Gastrocnemius medialis (tissue), 4 donors: ENCODE measurements at places on chromosomes 7 and 10.

- no peak for DNase-seq
- H3K4me1 ChIP-seq: no peaks in the 10 kb centered on the region
- H3K27me3 ChIP-seq: no peaks in the 10 kb centered on the region
- H3K36me3 ChIP-seq: no peaks in the 10 kb centered on the region
- H3K27ac ChIP-seq: no peak overlapping the region
- no peak overlapping the region for H3K4me3 ChIP-seq
Measured at GRCh38 chr7:126774077-126774476, 478.7 kb downstream of the GRM8 start.

DNA sequence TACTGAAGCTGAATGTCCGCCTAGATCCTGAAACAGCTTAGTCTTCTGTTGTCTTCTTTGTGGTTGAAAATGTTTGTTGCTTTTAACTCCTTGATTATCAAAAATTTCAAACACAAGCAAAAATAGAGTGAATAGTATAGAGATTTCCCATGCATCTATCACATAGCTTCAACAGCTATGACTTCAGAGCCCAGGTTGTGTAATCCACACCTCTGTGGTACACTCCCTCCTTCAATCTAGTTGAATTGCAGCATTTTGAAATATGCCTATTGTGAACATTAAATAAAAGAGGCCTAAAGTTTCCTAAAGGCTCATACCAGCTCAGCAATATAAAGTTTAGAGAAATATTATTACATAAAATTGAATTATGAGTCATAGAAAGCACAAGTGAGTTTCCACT, 204.7 kb upstream of the HDAC9 start:
- no peak for DNase-seq
- H3K36me3 ChIP-seq: no peaks in the 10 kb centered on the region
- H3K4me1 ChIP-seq: no peaks in the 10 kb centered on the region
- H3K27ac ChIP-seq: no peak overlapping the region
- H3K27me3 ChIP-seq: no peaks in the 10 kb centered on the region

DNA sequence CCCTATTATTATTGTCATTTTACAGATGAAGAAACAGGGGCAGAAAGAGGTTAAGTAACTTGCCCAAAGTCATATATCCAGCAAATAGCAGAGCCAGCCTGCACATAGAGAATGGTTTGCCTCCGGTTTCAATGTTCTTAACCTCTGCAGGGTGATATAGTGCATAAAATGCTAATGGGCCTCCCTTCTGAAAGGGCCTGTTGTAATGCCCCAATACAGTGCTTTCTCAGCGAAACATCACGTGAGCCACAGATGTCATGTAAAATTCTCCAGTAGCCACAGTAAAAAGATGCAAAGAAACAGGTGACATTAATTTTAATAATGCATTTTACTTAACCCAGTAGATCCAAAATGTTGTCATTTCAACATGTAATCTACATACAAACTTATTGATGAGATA, 38.1 kb downstream of the LRGUK start:
- H3K4me3 ChIP-seq: no peak overlapping the region
- H3K4me1 ChIP-seq: no peaks in the 10 kb centered on the region
- DNase-seq: no peak
- H3K36me3 ChIP-seq: no peaks in the 10 kb centered on the region
- H3K27me3 ChIP-seq: no peaks in the 10 kb centered on the region

DNA sequence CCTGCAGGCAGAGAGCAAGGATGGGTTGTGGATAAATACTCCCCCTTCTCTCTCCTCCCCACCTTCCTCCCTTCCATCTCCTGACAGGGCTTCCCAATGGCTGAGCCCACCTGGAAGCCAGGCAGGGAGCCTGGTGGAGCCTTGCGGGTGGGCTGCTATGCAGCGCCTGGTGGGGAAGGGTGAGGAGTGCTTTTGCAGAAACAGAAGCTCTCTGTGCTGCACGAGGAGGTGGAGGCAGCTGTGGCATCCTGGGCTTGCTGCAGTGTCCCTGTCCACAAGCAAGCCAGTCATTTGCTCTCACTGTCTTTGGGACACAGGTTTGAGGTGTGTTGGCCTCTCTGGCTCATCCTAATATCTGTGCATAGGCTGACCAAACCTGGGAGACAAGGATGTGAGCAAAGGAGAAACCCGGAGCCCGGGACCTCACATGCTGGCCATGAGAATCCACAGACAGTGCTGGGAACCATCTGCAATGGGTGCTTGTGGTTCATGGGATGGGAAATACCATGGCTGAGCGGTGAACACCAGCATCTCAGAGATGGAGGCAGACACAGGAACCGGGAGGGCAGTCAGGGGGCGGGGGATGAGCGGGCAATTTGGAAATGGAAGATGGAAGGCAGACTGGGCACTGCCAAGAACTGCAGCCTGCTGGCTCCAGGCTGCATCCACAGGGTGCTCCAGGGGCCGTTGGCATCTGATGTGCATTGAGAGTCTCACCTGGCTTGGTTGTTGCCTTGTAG, 364.2 kb downstream of the GLRX3 start:
- no peaks in the 10 kb centered on the region for H3K36me3 ChIP-seq
- DNase-seq: no peak
- H3K27ac ChIP-seq: no peak overlapping the region

GRCh38 chr10:106793617-106794016, 370.9 kb downstream of the SORCS1 start:
- no peak overlapping the region for H3K4me3 ChIP-seq
- no peak overlapping the region for H3K27ac ChIP-seq
- H3K27me3 ChIP-seq: no peaks in the 10 kb centered on the region
- no peaks in the 10 kb centered on the region for H3K4me1 ChIP-seq
- no peaks in the 10 kb centered on the region for H3K36me3 ChIP-seq

DNA sequence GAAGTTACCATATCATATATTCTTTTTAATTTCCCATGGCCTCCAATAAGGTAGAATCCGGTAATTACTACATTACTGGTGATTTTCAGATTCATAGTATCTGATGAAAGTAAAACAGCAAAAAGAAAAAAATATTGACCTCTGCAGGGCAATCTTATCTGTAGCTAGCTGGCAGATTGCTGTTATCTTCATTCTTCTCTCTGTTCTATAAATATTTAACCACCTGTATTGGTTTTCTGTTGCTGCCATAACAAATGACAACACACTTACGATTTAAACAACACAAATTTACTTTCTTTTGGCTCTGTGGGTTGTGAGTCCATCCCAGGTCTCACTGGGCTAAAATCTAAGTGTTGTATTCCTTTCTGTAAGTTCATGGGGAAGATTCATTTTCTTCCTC, 164.5 kb downstream of the ZEB1 start:
- H3K27ac ChIP-seq: no peak overlapping the region
- no peaks in the 10 kb centered on the region for H3K27me3 ChIP-seq
- no peaks in the 10 kb centered on the region for H3K36me3 ChIP-seq
